Ascending aorta (tissue), 2 donors: ENCODE measurements at places on chromosomes 2 and 18.
A peak's percentile ranks its signal among the peaks of the same experiment; 100 is the strongest.

DNA sequence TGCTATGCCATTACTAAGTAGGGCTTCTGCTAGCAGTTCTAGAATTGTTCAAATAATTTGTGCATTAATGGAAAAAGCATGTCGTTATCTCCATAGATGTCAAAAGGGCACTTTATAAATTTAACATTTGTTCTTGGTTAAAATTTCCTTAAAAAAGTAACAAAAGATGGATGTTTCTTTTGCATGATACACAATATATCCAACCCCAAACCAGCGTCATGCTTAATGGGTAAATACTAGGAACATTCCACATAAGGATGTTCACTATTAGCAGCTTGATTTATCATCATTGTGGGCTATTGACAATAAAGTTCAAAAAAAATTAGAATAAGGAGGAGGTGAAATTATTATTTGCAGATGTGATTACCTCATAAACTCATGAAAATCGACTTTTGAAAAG lies 79.7 kb downstream of the GREB1L start:
- DNase-seq, result no peak

- DNase-seq, result no peak
Observed at GRCh38 chr18:46668135-46668534, 11.1 kb upstream of the LOXHD1 start.

DNA sequence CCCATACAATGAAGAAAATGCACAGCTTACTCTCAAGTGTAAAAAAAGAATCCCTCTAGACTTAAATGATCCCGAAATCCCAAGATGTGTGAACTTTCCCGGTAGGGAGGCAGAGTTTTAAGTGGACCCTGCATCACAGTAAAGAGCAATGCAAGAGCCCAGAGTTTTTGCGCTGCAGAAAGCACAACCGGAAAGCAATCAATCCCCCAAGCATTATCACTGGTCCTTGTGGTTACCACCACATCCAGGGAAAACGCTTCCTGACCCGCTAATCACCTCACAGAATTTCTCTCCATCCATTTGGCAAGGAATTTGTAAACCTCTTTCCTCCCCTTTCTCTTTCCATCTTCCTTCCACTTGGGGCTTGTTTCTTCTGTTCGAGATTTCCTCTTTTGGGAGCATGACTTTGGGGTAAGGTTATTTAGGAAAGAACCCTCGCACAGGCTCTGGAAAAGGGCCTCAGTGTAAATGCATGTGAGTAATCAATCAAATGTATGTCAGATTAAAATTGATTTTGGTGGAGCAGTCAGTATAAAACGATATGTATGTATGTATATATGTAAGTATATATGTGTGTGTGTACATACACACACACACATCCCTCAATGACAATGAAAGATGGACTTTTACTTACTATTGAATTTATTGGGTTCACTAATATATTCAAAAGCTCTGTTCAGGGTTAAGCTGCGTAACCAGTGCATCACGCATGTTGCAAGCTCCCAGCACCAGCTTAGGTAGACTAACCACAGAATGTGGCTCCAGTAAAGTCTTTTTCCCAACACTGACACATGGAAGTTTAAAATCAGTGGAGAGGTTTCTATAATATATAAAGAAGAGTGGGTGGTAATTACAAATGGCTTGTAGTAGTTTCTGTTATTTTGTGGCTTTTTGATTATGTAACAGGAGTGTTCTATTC lies 1.6 kb downstream of the PLCL1 start:
- DNase-seq, result no peak

DNA sequence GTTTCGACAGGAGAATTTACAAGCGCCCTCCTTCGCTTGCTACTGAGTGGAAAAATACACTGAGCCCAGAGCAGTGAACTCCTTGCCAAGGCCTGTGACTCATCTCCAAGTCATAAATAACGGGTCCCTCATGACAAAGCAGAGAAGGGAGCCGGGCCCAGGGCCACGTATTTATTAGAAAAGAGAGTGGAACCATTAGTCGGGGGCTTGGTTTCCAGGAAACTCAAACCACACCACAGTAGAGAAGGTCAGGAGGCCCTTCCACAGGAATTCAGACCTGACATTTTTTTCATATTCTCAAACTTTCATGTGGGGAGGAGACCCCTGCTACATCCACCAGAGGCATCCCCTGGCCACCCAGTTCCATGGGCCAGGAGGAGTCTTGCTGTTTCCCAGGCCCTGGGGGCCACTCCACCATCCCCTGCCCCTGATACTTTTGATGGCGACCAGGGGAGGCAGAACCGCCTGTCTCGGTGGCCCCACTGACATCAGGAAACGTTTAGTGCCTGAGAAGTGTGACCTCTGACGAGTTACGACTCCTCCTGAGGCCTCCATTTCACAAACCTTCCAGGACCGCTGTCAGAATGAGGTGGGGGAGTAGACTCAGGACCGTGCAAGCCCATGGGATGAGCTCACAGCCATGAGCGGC lies 289.7 kb downstream of the DYSF start:
- peak; percentile 54 for DNase-seq

GRCh38 chr18:78422336-78422735 lies 557.3 kb upstream of the SALL3 start:
- no peak for DNase-seq

DNA sequence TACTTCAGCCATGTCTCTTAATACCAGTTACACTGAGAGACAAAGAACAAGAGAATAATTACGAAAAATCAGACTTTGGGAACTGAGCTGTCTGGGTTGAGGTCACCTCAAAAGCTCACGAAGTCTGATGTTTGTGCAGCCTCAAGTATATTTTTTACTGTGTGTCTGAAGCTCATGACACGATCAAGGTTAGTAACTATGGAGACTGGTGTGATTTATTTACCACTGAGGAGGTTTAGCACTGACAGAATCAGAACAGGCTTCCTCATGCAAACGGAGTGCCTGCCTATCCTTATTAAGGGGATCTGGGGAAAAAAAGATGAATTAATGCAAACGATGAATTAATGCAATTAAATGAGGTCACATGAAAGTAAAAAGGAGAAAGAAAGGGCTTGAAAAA lies 61.1 kb upstream of the RAPH1 start:
- DNase-seq, result no peak

DNA sequence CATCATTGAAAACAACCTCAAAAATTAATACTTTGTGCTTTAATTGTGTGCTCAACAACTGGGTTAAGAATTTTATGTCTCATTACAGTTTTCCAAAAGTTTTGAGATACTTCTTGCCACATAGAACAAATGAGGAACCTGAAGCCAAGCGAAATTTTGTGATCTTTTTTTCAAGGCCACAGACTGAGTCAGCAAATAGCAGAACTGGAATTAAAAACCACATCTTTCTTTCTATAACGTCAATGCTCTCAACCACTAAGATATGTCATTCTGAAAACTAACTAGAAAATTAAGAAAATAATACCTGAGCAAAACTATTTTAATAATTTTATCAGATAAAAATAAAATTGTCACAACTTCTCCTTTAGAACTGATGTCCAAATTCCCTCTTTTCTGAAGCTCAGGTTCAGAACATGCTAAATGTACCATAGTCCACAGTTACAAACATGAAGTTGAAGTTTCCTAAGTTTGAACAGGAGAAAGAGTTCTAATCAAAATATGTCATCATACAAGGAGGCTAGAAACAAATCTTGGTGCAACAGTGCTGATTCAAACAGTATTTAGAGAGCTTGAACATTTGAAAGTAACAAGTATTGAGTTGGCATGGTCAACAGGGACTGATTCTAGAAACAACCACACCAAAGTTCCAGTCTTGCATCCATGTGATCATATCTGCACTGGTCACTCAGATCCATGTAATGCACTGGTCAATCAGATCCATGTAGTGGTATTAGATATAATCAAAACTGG lies 27.6 kb upstream of the CALCRL start:
- no peak for DNase-seq

GRCh38 chr18:62716619-62717168 lies 1.4 kb downstream of the PHLPP1 start:
- DNase-seq, result peak; percentile 68

DNA sequence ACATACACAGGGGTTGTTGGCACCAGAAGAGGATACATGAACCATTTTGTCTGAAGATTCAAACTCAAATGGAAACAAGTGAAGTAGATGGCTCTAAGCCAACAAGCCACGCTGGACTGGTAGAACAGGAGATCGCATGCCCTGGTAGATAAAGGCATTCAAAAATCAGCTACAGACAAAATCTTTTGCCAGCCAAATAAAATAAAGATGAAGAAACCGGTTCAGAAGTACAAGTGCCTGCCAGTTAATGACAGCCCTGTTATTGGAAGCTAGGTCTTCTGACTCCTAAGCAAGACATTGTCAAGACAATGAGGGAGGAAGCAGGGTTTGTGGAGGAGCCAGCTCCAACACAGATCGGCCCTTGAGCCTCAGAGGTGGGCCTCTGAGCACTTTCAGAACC lies 52.3 kb downstream of the EHD3 start:
- DNase-seq, result no peak

- DNase-seq, result no peak
Observed at GRCh38 chr2:50551868-50552267, 480.1 kb downstream of the NRXN1 start.

GRCh38 chr2:217530392-217531090 lies 472.3 kb downstream of the TNS1 start:
- DNase-seq, result no peak

DNA sequence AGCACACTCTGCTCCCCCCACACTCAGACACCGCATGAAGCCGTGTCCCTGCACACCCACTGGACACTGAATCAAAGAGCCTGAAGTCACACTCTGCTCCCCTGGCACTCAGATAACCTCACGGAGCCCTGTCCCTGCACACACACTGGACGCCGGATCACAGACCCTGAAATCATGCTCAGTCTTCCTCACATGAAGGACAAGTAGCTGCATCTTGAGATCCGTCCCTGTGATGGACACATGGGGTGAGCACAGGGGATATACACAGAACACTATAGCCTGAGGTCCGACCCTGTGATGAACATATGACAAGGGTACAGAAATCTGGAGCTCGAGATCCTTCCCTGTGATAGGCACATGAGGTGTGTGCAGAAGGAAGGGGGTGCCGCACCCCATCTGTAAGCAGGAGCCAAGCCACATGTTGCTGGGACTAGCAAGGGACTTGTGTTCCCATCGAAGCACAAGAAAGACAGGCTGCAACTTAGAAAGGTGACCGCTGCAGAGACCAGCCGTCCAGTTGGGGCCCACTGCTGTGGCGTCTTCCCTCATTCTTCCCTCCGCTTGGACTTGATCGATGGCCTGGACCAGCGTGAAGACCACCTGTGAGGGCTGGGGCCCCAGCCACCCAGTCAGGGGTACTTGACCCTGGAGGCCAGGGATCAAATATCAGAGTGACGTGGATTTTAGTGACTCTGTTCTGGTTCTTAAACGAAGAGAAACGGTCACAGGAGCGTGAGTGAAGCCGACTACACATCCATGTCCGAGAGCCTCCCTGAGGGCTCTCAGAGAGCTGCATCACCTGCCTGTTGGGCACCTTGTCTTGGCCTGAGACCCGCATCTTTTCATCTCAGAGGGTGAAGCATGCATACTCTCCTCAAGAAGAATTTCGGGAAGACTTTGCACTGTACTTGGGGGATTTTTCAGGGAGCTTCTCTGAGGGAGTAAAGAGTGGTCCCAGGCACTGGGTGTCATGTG lies 391.7 kb upstream of the SALL3 start:
- no peak for DNase-seq

DNA sequence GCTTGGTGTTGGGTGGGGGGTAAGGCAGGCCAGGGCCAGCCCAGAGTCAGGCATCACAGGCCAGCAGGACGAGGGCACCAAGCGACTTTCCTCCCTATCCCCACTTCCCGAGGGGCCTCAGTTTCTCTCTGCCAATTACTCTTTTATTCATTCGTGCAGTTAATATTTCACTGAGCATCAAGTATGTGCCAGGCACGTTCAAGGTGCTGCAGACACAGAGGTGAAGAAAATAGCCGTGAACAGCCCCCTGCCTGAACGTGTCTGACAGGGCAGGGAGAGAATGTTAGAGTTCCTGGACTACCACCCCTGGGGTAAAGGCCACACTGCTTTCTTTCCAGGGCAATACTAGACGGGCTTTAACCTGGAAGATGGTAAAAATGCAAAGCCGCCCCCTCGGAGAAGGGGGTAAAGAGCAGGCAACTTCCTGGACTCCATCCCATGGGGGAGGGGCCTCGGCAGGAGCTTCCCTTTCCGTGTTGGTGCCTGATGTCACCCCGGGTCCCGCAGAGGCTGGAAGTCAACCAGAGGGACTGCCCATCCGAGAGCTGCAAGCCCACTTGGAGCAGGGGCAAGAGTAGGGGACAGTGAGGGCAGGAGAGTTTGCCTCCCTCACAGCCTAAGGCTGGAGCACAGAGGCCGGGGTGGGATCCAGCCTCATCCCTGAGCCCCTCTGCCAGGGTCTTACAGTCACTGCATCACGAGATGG lies 47.1 kb downstream of the CENPO start:
- no peak for DNase-seq

DNA sequence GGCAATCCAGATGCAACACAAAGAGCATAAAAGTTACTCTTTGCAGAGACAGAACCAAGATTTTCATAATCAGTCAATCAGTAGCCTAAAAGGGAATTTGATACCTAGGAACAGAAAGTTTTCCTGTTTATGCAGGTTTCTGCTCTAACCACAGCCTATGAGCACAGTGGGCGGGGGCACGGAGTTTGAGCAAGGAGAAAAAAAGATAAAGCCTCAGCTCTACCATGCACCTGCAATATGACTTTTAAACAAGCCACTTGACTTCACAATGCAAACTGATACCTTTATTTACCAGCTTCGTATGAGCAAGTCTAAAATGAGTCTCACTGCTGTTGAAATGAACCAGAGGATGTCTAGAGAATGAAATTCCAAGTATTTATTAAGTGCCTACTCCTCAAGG lies 5.6 kb upstream of the LRATD1 start:
- DNase-seq, result no peak

DNA sequence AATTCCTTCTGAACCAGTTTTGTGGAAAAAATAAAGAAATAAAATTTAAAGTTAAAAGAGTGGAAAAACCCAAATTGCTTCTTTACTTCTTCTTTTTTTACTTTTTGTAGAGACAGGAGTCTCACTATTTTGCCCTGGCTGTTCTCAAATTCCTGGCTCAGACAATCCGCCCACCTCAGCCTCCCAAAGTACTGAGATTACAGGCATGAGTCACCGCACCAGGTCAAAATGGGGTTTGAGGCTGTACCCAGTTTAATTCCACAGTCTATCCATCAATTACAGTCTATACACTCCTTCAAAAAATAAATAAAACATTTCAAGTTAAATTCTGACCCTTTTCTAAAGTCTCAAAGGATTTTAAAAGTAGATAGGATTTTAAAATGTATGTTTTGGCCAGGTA lies 120.3 kb downstream of the FAM161A start:
- no peak for DNase-seq

DNA sequence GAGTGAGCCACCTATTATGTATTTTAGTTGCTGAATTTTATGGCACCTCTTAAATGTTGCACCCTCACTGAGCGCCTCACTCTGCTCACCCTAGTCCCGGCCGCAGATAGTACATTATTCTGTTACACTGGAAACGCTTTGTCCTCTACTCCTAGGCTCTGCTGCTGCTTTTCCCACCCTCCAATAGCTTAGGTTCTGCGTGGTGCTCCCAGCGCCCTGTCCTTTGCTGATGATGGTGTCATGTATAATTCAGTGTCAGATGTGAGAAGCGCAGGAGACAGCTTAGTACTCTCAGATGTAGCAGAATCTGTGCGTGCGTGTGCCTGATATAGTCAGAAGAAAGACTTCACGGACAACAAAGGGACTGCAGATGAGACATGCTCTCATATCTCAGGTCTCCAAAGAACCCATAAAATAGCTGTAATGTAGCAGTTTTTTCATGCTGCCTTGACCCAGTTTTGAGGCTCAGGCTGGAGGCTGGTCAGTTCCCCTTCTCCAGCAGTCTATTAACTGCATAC lies 1.4 kb upstream of the REEP1 start:
- no peak for DNase-seq

- no peak for DNase-seq
Observed at GRCh38 chr2:62505109-62505749, 766 bp downstream of the TMEM17 start.

- DNase-seq, result no peak
Observed at GRCh38 chr2:37982147-37982582, 57.1 kb downstream of the RMDN2 start.
